ENCODE measurements at places on chromosomes 16 and 17.
A peak's percentile ranks its signal among the peaks of the same experiment; 100 is the strongest.

GRCh38 chr16:26697807-26698206 is 368.9 kb upstream of the C16orf82 start:
- DNase-seq, result no peak

DNA sequence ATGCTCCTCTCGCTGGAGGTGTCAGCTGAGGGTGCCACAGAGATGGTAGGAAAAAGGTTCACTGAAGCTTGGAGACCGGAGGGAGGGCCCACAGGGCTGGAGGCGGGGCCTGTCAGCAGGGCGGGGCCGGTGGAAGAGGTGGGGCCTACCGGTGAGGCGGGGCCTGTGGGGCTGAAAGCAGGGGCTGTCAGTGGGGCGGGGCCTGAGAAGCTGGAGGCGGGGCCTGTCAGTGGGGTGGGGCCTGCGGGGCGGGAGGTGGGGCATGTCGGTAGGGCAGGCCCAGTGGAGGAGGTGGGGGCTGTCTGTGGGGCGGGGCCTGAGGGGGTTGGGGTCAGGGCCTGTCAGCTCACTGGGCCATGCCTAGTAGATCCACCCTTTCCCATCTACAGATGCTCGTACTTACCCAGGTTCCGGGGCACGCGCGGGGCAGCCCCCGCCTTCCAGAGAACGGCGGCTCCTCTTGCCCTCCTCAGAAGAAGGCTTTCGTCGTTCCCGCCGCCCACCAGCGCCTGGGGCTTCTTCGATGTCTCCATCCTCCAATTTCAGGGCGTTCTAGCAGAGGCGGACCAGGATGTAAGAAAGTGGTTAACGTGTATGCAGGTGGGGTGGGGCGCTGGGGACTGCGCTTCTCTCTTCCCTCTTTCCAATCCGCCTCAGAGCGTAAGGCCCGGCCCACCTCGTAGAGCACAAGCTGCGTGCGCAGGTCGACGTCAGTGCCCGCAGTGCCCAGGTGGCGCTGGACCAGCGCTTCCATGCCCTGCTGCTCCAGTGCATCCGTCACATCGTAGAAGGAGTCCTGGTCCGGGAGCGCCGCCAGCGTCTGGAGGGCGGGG is 9.8 kb downstream of the TMEM208 start:
- no peak for DNase-seq

DNA sequence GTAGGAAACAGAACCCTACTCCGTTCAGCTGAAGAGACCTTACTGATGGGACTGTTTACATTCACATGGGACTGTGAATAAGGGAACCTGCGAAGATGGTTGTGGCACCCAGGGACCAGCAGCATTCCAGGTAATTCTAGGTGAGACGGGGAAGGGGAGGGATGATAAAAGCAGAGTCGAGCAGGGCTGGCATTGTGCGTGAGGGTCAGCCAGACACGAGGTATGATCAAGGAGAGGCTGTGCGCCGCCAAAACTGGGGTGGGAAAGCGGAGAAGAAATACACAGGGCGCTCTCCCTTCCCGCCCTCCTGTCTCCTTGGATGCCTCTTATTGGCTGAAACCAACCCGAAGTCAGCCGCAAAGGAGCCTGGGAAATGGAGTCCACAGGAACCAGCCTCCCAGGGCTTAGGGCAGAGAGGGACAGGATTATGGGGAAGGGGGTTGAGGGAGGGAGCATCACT is 38.4 kb upstream of the CSNK2A2 start:
- DNase-seq, result no peak

- peak; percentile 70 for DNase-seq
Observed at GRCh38 chr17:77693301-77693700, 265.2 kb upstream of the TNRC6C start.

GRCh38 chr17:69245617-69246016 is 17.0 kb upstream of the ABCA10 start:
- DNase-seq, result no peak

DNA sequence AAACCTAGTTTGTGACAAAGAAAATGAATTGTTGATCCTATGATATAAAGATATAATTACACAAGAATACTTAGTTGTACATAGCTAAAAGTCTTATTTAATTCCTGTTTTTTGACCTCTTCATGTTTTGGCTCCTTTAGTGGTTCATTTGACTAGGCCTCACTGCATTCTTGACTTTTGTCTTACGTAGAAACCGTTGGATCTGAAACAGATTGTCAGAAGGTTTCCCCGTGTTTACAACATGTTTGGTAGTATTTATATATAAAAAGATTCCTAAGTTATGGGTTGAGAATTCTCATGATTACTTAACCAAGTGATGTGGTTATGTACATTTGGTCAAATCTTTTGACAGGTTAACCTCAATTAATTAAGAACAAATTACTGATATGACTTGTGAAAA is 162.8 kb downstream of the BCAS3 start:
- no peak for DNase-seq

DNA sequence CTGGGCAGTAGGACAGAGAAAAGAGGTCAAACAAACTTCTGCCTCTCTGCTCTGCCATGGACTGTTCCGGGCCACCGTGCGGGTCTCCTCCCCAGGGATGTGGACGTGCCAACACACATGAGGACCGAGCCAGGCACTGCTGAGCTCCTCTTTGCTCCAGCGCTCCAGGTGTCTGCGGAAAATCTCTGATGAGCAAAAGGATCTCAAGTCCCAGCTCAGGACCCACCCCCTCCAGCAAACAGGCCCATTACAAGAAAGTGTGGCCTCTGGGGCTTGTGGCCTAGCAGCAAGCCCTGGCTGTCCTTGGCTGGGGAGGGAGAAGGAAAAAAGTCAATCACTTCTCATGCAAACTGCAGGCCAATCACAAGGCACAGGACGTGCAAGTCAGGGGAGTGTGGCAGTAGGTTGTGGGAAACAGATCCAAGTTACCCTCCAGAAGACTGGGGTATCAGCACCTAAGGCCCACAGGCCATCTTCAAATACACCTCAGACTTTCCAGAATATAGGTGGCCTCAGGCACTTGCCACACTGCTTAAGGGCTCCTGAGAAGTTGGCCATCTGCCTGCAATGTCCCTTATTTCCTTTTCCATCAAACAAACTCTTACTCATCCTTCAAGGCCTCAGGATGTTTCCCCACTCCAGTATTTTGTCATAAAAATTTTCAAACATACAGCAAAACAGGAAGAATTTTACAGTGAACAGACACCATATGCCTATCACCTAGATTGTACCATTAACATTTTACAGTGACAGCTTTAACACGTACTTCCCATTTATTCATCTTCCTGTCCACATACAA is 36.0 kb upstream of the SREBF1 start:
- no peak for DNase-seq

- no peak for DNase-seq
Observed at GRCh38 chr17:59825533-59826322, 67.0 kb downstream of the TUBD1 start.

DNA sequence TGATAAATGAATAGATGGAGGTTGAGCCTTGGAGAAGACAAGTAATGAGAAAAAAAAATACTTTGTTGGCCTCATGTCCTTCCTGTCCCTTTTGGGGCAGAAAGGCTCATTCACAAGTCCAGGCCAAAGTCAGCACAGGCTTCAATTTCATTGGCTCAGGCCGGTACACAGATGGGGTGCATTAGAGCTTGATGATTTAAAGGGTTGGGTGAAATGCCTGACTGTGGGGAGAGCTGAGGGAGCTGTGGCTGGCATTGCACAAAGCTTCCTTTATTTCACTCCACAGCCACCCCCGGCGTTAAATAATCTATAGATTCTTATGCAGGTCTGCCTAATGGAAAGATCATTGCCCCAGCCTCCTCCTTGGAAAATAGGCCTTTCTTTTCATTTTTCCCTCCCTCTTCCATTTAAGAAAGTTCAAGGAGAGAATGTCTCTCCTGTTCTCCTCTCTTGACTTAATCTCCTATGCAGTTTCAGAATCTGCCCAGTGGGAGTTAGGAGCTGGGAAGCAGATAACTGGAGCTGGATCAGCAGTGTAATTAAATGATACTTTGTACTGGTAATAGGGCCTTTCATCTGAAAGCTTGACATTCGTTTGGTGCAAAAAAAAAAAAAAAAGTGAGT is 24.4 kb downstream of the YPEL2 start:
- DNase-seq, result no peak

DNA sequence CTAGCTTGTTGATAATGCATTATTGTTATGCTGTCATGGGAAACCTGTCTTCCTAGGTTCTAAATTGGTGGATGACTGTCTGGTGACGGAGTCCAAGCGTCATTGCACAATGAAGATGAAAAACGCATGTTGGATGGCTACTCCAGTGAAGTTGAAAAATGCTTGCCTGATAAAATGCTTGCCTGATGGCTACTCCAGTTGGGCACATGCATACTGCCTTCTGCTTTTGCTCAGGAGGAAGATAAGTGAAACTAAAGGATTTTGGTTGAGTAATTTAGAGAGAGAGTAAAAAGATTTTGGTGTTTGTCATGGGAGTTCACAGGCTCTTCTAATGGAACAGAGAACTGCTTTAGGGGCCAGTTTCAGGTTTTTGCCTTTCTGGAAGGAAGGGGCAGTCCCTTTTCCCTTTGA is 118.6 kb downstream of the PRKCA start:
- no peak for DNase-seq

DNA sequence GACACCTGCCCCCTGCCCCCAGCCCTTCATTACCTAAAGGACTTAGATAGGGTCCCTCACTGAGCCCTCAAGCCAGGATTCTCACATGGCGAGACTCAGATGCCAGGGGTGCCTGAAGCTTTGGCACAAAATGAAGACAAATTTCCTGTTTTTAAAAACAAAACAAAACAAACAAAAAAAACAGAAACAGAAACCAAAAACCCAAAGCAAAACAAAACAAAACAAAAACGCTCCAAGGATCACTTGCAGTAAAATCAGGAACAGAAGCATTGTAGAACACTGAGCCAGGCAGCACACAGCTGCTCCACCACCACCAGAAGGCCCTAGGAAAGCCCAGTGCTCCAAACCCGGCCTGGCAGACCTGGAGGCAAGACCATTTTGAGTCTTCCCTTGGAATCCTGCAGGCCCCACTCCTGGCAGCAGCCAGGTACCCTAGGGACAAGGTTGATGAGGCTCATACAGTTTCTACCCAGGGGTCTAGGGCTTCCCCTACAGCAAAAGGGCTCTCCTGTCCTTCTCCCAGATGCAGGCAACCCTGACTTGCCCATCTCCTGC is 20.8 kb downstream of the MYO18A start:
- DNase-seq, result no peak

DNA sequence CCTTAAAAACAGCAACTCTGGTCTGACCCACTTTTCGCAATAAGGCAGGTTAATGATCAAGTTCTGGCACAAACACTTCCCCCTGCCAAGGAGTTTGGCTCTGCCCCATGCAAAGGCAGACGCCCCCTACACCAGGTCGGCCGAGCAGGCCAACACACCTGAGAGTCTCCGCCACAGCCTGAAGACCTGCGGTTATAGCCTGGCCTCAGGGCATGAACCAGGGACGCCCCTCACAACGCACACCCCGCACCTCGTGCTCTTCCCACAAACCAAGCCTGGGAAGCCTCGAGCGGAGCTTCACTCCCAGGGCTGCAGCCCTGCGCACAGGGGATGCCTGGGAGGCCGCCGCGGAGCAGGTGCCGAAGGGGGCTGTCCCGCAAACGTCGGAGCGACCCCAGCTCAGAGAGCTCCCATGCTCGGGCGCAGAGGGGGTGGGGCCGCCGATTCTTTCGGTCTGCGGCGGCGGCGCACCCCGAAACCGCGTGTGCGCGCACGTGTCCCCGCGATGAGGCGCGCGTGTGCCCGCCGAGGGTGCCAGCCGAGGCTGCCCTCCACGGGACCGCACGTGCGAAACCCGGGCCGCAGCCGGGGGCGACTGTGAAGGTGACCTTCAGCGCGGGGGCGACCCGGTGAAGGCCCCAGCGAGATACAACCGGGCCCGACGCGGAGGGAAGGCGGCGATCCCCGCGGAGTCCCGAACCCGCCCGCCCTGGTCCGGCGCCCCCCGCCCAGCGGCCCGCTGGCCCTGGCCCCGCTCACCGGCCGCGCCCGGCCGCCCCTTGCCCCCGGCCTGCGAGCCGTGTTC is 559 bp downstream of the CLUH start:
- no peak for DNase-seq

DNA sequence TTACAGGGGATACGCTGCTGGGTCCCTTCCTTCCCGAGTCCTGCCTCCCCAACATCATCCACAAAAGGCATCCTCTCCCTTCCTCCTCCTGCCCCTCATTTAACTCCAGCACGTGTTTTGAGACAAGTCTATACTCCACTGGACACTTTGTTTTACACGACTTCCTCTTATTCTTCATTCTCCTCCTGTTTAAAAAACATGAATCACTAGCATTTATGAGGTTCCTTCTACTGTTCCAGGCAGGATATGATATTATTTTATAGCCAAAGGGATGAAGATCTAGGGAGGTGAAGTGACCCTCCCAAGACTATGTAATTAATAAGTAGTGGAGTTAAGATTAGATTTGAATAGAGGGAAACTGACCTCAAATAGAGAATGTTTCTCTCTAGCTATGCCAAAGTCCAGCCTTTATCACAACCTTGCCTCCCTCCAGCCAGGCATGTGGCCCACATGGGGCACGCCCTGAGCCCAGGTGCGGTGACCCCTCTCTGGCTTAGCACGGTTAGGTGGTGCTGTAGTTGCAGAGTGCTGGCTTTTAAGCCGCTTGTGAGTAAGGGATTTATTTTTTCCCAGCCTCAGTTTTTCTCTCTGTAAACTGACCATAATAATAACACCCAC is 1.3 kb upstream of the HSD17B2 start:
- DNase-seq, result no peak

GRCh38 chr16:81846105-81846504 is 67.0 kb downstream of the PLCG2 start:
- DNase-seq, result no peak

DNA sequence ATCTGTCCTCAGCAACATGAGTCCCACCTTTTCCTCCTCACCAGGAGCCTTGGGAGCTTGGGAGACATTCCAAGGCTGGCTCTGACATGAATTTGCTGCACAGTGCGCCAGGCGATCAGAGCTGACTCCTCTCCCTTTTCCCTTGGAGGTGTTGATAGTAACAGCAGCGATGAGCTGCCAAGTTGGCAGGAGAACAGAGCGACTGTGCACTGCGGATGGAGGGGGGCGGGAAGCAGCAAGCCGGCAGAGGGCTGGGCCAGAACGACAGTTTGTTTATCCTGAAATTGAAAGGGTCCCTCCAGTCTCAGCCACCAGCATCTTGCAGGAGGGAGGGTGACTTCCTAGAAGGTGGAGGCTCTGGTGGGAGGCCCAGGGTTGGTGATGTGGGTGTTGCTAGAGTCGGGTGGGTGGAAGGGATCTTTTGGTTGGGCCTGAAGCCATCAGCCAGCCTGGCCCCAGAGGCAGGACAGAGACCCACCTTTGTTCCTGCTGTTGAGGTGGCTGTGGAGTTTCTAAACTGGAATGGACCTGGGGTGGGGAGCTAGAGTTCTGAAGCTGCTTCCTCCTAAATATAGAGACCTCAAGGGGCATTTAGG is 22.5 kb upstream of the DYNLL2 start:
- no peak for DNase-seq

Data from osteocyte (in vitro differentiated cells).